ENCODE measurements at places on chromosomes 1 and 21. TPM values are rescaled to one million over a fixed set of nuclear protein-coding genes. Genes with fewer than 3 reads are reported as not detected.

DNA sequence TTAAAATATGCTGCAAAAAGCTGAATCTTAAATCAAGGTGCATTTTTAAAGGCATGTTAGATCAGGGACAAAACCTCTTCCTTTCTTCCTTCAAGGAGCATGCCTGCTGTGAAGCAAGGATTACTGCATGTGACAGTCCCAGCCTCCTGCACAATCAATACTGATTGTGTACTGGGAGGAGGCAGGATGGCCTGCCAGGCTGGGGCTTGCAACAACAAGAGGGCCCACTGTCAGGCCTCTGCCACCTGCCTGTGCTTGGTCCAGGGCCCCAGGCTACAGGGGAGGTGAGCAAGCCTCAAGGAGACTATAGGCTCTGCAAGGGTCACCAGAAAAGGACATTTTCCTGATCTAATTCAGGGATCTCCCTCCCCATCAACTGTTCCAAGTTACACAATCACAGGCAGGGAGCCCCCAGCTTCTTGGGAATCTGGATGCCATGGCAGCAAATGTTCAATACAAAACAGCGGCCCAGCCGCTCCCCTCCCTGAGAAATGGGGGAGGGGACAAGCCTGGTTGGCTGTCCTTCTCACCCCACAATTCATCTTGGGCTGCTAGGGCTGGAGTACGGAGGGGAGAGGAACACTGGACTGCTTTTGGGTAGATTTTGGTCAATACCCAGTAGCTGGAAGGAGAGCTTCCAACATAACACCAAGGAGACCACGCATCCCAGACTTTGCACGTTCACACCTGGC, 76.7 kb downstream of the SSBP3 start:
- no peak for DNase-seq

USH2A gene
- not detected for total RNA-seq

PDE9A gene
- total RNA-seq: 14.8 TPM

- DNase-seq: no peak
Measured at GRCh38 chr1:153734396-153735089, 6.7 kb downstream of the INTS3 start.

- DNase-seq: no peak
Measured at GRCh38 chr1:78401148-78401547, 89.6 kb upstream of the PTGFR start.

DNA sequence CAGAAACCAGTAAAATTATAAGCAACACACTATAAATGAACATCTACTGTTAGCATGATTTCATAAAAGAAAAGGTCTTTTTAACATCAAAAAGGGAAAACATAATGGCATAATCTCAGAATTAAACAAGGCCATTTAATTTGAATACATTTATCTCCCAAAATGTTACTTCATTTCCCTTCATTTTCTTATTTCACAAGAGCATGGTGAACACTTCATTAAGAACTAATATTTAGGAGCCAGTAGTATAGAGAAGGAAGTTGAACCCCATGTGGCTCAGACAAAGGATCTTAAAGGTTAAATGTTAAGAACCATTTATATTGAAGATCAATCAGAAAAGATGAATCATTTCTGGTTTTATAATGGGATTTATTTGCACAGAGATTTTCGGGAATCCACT, 981.7 kb downstream of the TTLL7 start:
- no peak for DNase-seq

- DNase-seq: no peak
Measured at GRCh38 chr1:244304156-244304555, 147.6 kb downstream of the ADSS2 start.

GRCh38 chr1:179612361-179612760, 20.7 kb downstream of the TDRD5 start:
- no peak for DNase-seq

TRAF3IP3 gene
- total RNA-seq: not detected

FAM131C gene
- not detected for total RNA-seq

RGS8 gene
- total RNA-seq: 1.6 TPM

NUDT4B gene
- 7.3 TPM for total RNA-seq

KDF1 gene
- not detected for total RNA-seq

DNA sequence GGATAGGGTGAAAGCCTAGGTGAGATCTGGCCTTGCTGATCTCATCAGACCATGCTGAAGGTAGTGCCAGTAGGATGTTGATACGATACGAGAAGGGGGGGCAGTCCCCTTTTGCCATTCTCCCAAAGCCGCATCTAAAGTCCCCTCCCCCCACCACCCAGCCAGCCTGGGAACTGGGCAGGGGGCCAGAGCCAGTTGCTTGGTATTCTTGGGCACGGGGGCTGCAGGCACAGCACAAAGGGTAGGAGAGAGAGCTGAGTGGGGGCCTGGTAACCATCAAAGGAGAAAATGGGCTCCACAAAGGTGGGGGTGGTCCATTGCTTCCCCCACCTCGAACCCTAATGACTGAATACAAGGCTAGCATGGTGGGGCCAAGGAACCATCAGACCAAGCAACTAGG, 5.4 kb downstream of the PEA15 start:
- no peak for DNase-seq

DNA sequence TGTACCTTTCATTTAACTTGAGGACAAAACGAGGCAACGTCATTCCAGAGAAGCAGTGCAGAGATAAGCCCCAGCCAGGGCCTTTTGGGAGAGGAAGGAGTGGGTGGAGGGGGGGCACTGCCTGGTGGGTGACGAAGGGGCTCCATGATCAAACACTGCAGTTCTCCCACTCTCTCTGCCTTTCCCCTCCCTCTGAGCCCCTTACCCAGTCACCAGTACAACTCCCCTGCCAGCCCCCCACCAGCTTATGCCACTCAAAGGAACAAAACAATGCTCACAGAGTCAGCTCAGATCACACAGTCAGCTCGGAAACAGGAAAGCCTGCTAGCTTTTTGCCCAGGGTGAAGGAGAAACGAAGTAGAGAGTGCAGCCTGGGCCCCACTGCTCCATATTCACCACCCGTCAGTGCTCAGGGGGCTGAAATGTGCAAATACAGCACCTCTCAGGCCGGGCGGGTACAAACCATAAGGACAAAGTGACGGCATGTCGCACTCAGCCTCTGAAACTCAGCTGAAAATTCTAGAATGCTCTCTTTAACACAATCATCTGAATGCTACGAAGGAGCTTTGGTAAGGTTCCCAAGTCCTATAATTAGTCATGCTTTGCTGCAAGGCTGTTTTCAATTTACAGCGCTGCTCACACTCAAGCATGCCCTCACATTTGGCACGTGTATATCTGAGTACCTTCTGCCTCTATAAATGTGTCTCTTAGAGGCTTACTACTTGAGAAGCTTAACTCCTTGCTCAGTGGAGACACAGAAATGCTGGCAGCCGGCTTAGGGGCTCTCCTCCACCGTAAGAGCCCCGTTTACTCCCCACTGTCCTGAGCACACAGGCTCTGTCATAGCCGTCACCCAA, 65.8 kb upstream of the RAB4A start:
- DNase-seq: peak; percentile 37

- no peak for DNase-seq
Measured at GRCh38 chr1:215459136-215459535, 108.0 kb upstream of the KCTD3 start.

BMP8B gene
- 12.2 TPM for total RNA-seq

DNA sequence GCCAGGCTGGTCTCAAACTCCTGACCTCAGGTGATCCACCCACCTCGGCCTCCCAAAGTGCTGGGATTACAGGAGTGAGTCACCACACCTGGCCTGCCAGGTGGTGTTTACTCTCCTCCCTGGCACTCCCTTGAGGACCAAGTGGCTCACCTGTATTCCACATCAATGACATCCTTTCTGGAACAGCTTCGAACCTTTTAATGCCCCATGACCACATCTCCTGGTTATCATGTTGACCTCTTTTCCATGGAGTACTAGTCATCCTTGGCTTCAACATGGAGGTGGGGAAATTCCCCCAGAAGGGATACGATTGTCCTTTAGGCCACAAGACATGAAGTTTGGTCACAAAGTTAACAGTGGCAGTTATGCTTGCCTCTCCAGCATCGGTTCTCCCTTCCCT, 66.9 kb downstream of the CDC7 start:
- DNase-seq: no peak

DNA sequence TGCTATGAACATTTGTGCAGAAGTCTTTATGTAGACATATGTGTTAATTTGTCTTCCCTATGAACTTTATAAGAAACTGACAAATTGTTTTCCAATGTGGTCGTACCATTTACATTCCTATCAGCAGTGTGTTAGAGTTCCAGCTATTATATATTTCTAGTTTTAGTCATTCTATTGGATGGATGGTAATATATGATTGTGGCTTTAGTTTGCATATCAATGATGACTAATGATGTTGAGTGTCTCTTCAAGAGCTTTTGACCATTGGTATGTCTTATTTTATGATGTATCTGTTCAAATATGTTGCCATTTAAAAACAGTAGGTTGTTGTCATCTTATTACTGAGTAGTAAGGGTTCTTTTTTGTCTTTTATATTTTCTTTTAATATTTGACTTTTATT, 16.2 kb upstream of the ZNF326 start:
- DNase-seq: no peak

CYP4B1 gene
- not detected for total RNA-seq

PTPN7 gene
- 0.08 TPM for total RNA-seq

- no peak for DNase-seq
Measured at GRCh38 chr21:42468491-42469131, 27.4 kb downstream of the RSPH1 start.

DNA sequence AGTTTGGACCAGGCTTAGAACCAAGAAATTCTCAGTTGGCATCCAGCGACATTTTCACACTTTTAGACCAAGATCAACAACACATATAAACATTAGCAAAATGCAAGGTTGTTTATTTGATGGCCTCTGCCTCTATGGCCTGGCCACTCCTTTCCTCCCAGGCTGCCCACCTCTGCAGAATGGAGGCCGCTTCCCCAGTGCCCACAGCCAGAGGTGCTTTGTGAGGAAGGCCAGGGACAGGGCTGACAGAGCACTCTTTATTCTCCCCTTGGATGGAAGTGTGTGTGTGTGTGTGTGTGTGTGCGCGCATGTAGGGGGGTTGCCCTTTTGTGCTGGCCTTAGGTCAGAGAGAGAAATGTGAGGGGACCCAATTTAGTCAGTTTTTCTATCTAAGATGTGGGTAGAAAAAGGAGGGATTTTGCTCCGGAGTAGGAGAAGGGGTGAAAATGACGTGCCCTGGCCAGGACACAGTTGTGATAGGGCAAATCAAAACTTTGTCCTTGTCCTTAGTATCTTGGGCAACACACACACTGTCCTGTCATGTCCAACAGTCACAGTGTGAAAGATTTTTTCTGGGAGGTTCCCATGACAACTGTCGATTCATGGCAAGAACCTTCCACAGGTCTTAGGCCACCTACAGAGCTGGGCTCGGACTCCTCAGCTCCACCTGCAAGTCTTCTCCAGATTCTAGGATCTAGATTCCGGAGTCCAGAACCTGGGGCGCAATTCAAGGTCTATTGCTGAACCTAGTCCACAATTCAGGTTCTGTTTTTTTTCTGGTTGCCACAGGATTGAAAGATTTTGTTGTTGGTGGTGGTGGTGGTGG, 104.9 kb upstream of the SLC2A1 start:
- DNase-seq: no peak

DNA sequence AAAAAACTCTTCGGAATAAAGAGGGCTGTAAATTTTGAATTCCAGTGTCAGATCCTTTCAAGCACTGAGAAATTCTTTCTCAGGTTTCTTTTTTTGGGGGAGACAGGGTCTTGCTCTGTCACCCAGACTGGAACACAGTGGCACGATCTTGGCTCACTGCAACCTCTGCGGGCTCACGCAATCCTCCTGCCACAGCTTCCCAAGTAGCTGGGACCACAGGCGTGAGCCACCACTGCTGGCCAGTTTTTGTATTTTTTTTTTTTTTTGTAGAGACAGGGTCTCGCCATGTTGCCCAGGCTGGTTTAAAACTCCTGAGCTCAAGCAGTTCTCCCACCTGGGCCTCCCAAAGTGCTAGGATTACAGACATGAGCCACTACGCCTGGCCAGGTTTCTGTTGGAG, 34.8 kb upstream of the EPHA8 start:
- no peak for DNase-seq

MASP2 gene
- total RNA-seq: 0.08 TPM

GRCh38 chr1:43206600-43207228, 34.6 kb downstream of the CFAP57 start:
- peak; percentile 86 for DNase-seq

DNA sequence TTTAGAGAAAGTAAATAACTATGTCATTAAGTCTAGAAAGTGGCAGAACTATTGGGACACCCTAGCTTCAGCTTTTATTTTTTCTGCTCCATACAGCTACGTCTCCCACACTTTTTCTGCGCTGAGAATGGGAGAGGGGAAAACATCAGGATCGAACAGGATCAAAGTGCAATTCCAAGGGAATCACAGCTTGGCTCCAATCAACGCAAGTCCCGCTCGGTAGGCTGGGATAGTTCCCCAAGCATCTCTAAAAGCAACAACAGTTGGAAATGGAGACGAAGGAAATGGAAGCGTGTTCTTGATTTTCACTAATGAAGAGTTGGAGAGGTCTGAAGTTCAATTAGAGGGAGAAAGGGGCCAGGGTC, 536 bp downstream of the HMGCL start:
- no peak for DNase-seq

GRCh38 chr1:234499943-234500245, 20.9 kb upstream of the TARBP1 start:
- no peak for DNase-seq

GRCh38 chr1:18580691-18581419, 49.8 kb upstream of the PAX7 start:
- no peak for DNase-seq

WDR64 gene
- total RNA-seq: not detected

DNA sequence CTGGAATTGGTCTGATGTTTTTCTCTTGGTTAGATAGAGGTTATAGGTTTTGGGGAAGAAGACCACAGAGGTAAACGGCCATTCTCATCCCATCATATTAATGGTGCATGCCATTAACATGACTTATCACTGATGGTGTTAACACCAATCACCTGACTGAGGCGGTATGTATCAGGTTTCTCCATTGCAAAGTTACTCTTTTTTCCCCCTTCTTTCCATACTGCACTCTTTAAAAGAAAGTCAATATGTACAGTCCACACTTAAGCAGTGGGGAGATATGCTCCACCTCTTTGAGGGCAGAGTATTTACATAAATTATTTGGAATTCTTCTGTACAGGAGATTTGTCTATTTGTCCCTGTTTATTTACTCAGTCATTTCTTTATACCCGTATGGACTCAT, 35.7 kb upstream of the OSBPL9 start:
- no peak for DNase-seq

DNA sequence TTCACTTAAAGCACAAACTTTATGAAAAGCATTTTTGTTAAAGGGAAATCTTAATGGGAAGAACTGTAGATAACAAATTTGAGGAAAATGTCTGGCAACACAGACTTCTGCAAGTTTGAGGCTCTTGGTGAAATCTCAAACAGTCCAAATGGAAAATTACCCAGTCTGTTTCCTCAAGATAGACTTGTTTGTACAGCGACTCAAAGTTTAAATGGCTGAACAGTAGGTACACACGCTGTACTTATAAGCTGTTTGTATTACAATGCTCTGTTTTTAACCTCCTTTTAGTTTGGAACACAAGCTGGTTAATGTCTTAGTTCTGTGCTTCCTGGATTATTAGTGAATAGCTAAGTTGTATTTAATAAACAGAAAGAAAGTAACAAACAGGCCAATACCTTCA, 217.1 kb downstream of the NFIA start:
- no peak for DNase-seq
